ENCODE measurements at places on chromosomes 11 and 22.

- no peak for DNase-seq
Measured at GRCh38 chr11:124699547-124699946, 25.8 kb downstream of the SPA17 start.

- DNase-seq: peak; percentile 33
Measured at GRCh38 chr11:47216121-47216798, 1.5 kb downstream of the DDB2 start.

DNA sequence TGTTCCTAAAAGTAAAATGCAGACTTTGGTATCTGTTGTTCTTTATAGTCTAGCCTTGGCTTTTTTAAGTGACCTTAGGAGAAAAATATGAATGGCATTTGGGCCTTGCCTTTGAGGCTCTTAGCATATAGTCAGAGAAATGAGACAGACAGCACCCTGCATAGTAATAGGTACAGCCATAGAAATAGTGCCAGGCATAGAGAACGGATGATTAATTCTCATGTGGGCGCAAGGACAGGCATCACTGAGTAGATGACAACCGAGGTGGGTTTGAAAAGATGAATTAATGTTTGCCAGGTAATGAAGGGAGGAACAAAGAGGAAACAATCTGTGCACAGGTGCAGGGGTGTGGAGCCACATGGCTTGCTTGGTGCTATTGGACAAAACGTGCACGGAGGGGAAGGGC, 90.5 kb downstream of the BMAL1 start:
- DNase-seq: no peak

DNA sequence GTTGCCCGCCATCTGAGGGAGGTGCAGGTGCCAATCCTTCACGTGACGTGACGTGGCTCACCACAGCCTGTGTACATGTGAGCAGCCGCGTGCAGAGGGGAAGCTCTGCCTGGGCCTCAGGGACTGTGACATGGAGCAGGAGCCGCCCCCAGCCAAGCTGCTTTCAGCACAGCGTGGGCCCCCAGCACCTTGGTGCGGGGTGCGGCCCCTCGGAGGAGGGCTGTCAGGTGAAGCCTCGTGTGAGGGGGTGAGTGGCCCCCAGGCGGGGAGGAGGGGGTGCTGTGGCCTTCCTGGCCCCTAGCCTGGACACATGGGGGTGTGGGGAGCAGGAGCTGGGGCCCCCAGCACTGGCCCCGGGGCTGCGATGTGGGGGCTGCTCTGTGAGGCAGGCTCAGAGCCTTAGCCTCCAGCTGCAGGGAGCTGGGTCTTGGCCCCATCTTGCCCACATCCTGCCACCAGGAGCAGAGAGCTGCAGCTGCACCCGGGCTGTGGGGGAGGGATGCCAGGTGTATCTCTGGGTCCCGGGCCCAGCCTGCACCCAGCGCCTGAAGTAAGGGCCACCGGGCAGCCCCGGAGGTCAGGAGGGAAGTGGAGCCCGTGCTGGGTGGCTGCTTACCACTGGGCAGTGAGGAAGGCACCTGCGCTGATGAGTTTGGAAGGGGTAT, at the start of gene ADORA2A:
Gene ADORA2A, plus strand, starts transcription at position 100 of the 665 bp plus-strand sequence. CDS start 5,806 bp downstream, outside the sequence.
- DNase-seq: peak; percentile 73

DNA sequence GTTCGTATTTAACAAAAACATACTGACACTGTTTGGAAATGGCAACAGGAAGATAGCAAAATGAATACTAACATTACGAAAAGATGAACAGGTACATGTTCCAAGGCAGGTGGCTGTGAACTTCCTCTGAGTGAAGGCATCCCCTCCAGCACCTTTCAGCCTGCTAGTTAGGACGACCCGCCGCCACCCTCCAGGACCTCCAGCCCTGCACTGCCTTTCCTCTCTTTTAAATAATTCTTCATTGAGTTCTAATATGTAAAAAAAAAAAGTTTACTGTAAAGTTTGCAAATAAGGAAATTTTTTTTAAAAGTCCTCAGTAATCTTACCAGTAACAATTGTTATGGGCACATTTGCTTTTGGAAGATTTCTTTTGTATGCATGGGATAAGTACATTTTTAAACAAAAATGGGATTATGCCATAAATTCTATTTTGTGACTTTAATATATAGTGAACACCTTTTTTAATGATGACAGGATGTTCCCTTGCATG, 6.0 kb downstream of the NEAT1 start:
- DNase-seq: no peak

DNA sequence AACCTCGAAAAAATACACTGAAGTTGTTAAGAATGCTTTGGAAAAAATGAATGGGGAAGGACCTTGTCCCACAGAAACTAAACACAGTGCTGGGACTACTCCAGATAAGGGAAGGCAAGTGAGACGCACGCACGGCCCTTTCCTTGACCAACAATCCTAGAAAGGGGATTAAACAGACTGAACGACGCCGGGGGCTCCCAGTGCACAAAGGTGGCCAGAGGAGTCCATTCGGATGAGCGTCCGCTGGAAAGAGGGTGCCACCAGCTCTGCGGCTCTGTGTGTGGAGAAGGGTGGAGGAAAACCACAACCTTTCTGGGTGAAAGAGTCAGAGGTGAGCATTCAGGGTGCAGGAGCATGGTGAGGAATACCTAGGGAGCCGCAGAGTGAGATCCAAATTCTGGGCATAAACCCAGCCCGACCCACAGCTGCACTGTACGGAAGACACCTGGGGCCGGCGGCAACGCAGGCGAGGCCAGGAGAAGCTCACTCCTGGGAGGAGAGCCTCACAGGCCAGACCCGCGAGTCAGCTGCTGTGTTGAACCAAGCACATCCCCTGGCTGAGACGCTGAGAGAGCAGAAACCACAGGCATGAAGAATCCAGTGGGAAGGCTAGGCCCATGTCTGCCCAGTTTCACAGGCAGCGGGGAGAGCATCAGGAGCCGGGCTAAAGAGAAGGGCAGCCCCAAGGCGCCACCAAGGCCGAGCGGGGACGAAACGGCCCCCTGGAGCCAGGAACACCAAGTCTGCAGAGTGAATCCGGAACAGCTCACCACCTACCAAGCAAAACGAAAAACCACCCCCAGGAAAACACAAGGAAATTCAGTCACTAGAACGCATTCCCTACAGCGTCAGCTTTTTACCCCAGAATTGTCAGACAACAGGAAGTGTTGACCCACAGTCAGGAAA, 177.1 kb downstream of the BRD1 start:
- no peak for DNase-seq

DNA sequence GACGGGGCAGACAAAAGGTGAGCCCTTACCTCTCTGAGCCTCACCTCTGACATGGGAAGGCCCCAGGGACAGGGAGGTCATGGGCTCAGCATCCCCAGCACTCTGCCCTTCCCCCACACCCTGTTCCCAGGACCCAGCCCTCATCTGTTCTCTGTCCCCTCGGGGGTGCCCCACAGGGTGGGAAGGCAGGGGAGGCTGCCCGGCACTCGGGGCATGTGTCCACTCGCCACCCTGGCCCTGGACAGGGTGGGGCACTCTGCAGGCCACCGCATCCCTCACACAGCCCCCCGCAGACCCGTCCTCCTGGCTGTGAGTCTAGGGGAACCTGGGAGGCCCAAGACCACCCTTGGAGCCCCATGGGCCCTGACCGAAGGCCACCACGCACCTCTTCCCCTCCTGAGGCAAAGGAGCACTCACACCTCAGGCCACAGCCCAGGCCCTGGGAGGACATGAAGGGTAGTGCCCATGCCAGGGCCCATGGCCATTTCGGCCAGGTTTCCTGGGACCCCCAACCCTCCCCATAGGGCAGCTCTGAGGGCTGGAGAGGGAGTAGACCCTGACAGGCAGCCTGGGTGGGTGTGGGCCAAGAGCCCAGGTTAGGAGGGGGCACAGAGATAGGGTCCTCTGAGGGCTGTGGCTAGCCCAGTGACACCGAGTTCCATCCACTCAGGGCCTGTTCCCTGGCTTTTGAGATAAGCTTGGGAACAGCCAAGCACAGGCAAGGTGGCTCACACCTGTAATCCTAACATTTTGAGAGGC, 193.1 kb downstream of the IGLL1 start:
- DNase-seq: no peak

GRCh38 chr22:40116496-40117200, 61.1 kb upstream of the TNRC6B start:
- peak; percentile 24 for DNase-seq

DNA sequence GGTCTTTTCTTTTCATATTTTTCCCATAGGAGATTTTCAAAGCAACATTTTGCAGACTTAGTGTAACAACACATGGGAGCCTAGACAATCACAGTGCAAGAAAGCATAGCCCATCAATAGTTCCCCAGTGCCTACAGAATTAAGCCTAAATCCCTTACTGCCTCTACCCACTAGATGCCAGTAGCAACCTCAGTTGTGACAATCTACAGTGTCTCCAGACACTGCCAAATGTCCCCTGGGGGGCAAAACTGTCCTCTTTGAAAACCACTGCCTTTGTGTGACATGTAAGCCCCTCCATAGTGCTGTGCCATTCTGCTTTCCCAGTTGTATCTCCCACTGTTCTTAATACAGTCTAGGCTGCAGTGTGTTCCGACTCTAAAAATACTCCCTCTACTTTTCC, 1329.0 kb downstream of the LRRC4C start:
- no peak for DNase-seq

GRCh38 chr11:120430146-120430545, 81.4 kb upstream of the GRIK4 start:
- no peak for DNase-seq

DNA sequence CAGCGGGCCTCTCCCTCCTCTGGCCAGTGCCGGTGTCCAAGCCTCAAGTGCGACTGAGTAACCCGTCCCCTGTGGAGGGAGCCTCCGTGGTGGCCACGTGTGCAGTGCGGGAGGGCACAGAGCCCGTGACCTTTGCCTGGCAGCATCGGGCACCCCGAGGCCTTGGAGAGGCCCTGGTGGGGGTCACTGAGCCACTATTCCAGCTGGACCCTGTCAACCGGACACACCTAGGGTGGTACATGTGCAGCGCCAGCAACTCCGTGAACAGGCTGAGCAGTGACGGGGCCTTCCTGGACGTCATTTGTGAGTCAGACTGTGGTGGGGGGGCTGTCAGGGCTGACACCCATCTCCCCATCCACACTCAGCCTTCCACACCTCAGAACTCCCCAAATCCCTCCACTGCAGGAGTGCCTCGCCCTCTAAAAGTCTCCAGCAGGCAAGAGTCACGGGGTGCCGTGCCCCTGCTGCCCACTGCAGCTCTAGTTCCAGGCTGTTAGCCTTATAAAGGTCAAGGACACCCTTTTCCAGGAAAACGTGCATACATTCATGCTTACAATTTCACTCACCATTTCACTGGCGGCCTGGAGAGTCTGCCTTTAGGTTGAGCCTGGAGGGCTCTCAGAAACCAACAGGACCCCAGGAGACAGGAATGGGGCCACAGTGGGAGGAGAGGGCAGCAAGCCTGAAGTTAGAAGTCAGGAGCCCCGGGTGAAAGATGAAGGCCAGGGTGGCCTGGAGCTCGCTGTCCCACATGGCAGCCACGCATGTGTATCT, 2.6 kb downstream of the VSIG10L2 start:
- DNase-seq: no peak

DNA sequence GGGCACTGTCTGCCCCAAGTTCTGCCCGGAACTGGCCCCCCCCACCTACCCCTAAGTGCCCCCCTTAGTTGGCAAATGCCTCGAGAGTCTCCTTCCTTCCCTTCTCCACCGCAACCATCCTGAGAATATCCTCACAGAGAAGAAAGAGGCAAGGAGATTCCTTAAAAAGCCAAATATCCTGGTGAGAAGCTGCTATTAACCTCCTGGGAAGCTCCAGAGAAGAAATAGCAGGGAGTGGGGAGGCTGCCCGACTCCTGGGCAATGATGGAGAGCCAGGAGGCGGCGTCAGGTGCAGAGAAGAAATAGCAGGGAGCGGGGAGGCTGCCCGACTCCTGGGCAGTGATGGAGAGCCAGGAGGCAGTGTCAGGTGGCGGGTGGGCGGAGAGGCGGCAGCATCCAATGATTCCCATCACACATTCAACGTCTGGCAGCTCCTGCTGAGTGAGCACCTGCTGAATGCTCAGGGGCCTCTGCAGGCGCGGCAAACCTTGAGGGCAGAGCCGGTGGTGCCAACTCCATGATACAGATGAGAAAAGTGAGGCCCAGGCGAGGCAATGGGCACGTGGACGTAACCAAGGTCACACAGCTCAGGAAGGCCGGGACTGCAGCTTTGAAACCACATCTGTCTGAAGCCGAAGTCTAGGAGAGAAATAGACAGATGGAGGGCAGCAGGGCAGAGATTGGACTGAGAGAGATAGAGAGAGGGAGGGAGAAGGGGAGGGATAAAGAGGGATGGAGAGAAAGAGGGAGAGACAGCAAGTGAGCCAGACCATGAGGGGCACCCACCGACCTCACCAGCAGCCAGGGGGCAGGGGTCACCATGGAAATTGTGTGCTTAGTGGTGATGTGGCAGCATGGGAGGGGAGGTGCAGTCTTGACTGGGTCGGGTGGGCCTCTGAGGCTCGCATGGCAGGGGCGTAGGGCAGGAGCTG, 58.3 kb downstream of the CYTH4 start:
- DNase-seq: no peak

- DNase-seq: no peak
Measured at GRCh38 chr11:125649465-125650166, 24.7 kb downstream of the CHEK1 start.

- no peak for DNase-seq
Measured at GRCh38 chr11:94525546-94526324, 13.5 kb downstream of the C11orf97 start.

DNA sequence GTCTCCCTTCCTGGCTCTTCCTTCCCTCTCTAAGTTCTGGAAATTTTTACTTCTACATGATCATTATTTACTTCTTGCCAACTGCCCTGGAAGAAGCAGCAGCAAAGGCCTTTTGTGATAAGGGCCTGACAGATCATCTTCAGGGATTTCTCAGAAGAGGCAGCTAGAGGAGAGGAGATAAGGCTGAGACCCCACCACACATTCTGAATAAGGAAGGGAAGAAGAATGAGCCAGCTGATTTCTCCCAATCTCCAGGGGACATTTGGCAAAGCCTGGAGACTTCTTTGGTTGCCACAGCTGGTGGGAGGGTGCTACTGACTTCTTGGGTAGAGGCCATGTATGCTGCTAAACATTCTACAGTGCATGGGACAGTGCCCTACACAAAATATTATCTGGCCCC, 122.4 kb upstream of the OR9Q1 start:
- DNase-seq: no peak

GRCh38 chr11:9972989-9973388, 309.1 kb downstream of the SWAP70 start:
- no peak for DNase-seq

GRCh38 chr11:120031612-120032600, 106.0 kb downstream of the TRIM29 start:
- no peak for DNase-seq

GRCh38 chr11:62673196-62673525, 1.1 kb upstream of the LBHD1 start:
- no peak for DNase-seq

Measured in activated T-cell treated with anti-CD3 and anti-CD28 coated beads for 1 hour (primary cell).